Adrenal gland (tissue), 19 donors: ENCODE measurements at places on chromosomes 3 and 15. TPM values are rescaled to one million over a fixed set of nuclear protein-coding genes. Genes with fewer than 3 reads are reported as not detected.

DNA sequence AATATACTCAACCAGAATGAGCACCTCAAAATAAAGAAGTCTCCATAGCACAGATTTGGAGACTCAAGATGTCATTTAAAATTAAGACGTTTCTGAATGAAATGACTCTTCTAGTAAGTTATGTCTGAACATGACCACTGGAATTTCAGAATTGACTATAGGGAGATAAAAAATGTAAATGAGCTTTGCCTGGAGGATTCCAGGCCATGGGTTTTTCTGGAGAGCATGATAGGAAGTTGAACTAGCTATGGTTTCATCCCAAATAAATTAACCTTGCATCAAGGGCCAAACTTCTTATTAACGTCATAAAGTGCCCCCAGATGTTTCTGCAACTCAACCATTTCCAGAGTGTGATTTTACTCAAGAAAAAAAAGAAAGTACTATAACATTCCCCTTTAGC is 222.6 kb upstream of the NR2F2 start:
- DNase-seq: no peak

DNA sequence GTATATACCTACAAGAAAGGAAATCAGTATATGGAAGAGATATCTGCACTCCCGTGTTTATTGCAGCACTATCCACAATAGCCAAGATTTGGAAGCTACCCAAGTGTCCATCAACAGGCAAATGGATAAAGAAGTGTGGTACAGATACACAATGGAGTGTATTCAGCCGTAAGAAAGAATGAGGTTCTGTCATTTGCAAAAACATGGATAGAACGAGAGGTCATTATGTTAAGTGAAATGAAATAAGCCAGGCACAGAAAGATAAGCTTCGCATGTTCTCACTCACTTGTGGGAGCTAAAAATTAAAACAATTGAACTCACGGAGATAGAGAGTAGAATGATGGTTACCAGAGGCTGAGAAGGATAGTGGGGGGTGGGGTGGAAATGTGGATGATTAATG is 53.1 kb downstream of the FAM81A start:
- DNase-seq: no peak

- no peak for DNase-seq
Observed at GRCh38 chr3:87336761-87337160, 60.4 kb upstream of the POU1F1 start.

DNA sequence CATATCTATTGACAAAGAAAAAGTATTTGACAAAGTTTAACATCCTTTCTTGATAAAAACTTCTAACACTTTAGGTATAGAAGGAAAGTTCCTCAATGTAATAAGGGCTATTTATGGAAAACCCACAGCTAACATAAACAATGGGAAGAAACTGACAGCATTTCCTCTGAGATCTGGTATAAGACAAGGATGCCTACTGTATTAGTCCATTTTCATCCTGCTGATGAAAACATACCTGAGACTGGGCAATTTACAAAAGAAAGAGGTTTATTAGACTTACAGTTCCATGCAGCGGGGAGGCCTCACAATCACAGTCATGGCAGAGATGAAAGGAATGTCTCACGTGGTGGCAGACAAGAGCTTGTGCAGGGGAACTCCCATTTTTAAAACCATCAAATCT is 17.8 kb upstream of the CLDN1 start:
- DNase-seq: no peak

GRCh38 chr15:40382580-40383456 is at the start of gene KNSTRN:
TSS of gene KNSTRN (plus strand) at chr15:40382721. CDS start at chr15:40382836, 115 bp downstream.
- DNase-seq: peak; percentile 93

GRCh38 chr3:186669378-186670084 is 3.7 kb downstream of the HRG start:
- no peak for DNase-seq

DNA sequence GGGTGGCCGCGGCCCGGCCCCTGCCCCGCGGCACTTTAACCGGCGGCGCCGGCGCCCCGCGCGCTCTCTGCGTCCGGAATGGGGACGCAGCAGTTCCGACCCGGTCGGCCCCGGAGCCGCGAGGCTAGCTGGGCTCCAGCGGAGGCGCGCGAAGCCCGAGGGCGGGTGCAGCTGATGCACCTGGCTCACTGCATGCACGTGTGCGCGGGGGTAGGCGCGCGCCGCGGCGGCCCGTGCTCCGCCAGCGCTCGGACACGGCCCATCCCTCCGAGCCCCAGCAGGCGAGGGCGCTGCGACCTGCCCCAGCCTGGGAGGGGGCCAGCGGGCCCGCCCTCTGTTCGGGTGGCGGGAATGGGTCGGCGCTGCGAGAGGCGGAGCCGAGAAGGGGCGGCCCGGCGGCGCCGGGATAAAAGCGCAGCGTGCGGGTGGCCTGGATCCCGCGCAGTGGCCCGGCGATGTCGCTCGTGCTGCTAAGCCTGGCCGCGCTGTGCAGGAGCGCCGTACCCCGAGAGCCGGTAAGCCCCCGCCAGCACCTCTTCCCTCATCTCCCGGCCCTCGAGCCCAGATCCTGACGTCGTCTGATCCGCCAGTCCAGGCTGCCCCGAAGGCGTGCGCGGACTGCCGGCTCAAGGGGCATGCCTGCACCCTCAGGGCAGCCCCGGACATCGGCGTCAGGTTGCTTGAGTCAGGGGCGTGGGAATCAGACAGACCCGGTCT is at the start of the genes CHDH and IL17RB:
Gene CHDH (minus strand): TSS at position 286 of the 717 bp plus-strand sequence. CDS start 22,411 bp downstream, outside the sequence.
Gene IL17RB (plus strand): TSS at position 435 of the 717 bp plus-strand sequence. CDS start 21 bp downstream, at position 456.
- DNase-seq: peak; percentile 64

- DNase-seq: no peak
Observed at GRCh38 chr3:45112939-45113338, 33.2 kb downstream of the CDCP1 start.

The GABRR3 gene
- total RNA-seq: not detected
